Suprapubic skin (tissue), 4 donors: ENCODE measurements at places on chromosomes 2 and 18. TPM values are rescaled to one million over a fixed set of nuclear protein-coding genes. Genes with fewer than 3 reads are reported as not detected.

COLEC12 gene
- total RNA-seq: 5.1 TPM

INHBB gene
- total RNA-seq: 26.1 TPM

TACR1 gene
- 3.9 TPM for total RNA-seq

ALLC gene
- total RNA-seq: not detected

CERKL gene
- total RNA-seq: not detected

DUSP2 gene
- 58.1 TPM for total RNA-seq

GPR39 gene
- total RNA-seq: 1.4 TPM

AGXT gene
- not detected for total RNA-seq

OTX1 gene
- 6.6 TPM for total RNA-seq

IL36A gene
- not detected for total RNA-seq

CERS6 gene
- 68.7 TPM for total RNA-seq

HOXD8 gene
- total RNA-seq: 2.2 TPM

SOX11 gene
- 0.05 TPM for total RNA-seq

COLEC11 gene
- 0.68 TPM for total RNA-seq

PSME4 gene
- 40.7 TPM for total RNA-seq

C2orf78 gene
- total RNA-seq: not detected

SIGLEC15 gene
- total RNA-seq: 3.4 TPM

GALNT14 gene
- 4.0 TPM for total RNA-seq

PRLH gene
- total RNA-seq: not detected

TLK1 gene
- total RNA-seq: 60.4 TPM

IL36G gene
- total RNA-seq: 14.0 TPM

SAG gene
- total RNA-seq: not detected

AQP12B gene
- not detected for total RNA-seq

CCDC178 gene
- total RNA-seq: not detected

FZD7 gene
- total RNA-seq: 13.5 TPM

MROH2A gene
- total RNA-seq: not detected

C2orf80 gene
- not detected for total RNA-seq

CTLA4 gene
- not detected for total RNA-seq

ERMN gene
- not detected for total RNA-seq

HOXD4 gene
- total RNA-seq: not detected

CAPN14 gene
- 0.70 TPM for total RNA-seq

SCN1A gene
- not detected for total RNA-seq

ZNF521 gene
- 8.5 TPM for total RNA-seq

EGR4 gene
- not detected for total RNA-seq

MLPH gene
- 41.1 TPM for total RNA-seq

THSD7B gene
- total RNA-seq: 0.34 TPM

UGT1A3 gene
- not detected for total RNA-seq

TGFA gene
- total RNA-seq: 19.2 TPM

NMUR1 gene
- 0.15 TPM for total RNA-seq

SERPINB5 gene
- 658 TPM for total RNA-seq

SCN7A gene
- 3.6 TPM for total RNA-seq

GCA gene
- total RNA-seq: 22.1 TPM

KCNJ13 gene
- 5.2 TPM for total RNA-seq

SERTAD2 gene
- total RNA-seq: 30.3 TPM

CFAP65 gene
- not detected for total RNA-seq

TMEM200C gene
- not detected for total RNA-seq

PXDN gene
- total RNA-seq: 9.4 TPM

ERBB4 gene
- 1.5 TPM for total RNA-seq

LYPD1 gene
- total RNA-seq: 0.34 TPM

FLACC1 gene
- total RNA-seq: not detected

CDCA7 gene
- total RNA-seq: 11.1 TPM

POTEJ gene
- total RNA-seq: not detected
